ENCODE measurements at places on chromosomes 11 and 22.

DNA sequence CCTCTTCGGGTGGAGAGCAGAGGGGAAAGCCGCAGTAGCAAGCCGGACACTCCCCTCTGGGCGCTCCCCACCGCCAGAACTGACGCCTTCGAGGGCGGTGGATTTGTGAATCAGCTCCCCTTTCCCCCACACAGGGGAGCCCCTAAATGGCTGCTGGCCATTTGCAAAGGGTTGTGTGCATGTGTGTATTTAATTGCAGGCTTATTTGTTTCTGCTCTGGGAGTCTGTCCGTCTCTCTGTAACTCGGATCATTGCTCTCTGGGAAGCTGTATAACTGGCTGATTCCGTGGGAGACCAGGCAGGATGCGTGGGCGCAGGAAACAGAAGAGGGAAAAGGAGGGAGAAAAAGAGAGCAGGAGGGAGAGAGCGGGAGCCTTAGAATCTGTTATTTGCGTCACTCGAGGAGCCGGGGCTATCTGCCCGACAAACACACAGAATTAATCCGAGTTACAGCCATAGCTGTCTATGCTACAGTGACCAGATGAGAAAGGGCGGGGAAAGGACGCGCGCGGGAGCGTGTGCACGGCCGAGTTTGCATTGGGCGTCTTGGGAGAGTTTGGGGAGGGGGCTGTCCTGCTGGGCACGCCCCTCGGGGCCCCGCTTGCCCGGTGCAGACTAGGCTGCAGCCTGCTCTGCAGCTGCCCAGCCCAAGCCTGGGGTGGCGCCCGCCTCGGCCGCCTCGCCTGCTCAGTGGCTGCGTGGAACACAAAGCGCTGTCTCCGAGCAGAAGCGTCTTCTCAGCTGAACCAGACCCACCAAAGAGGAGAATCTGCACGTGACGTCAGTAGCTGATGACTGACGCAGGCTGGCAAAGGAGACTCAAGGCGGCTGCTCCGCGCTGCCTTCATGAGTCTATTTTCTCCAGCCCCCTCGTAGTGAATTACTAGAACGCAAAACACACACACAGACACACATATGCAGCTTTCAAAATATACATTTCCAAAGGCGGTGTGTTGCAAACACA lies 105.3 kb upstream of the HSD17B12 start:
- peak; percentile 88 for DNase-seq

GRCh38 chr11:59857439-59858434 lies 8.6 kb downstream of the TCN1 start:
- no peak for DNase-seq

DNA sequence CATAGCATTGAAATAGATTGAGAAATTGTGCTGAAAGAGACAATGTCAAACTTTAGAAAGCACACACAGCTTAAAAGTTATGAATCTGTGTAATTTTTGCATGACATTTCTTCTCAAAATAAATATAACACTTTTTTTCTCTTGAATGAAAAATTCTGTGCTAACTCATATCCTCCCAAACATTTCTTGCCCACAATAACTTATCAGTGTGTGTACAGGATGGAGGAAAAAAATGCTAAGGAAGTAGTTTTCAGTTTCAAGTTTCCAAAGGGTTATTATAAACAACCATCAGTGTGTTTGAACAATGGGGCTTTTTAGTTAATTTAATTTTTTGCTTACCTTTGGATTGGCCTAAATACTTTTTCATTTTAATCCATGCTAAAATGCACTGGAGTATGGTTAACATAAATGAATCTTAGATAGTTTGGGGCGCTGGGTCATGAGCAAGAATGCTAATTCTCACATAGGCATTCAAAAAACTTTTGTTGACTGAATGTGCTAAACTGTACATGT lies 82.9 kb upstream of the ARHGAP20 start:
- no peak for DNase-seq

- no peak for DNase-seq
These were observed 461.4 kb upstream of the KIRREL3 start for GRCh38 chr11:127462065-127462344.

DNA sequence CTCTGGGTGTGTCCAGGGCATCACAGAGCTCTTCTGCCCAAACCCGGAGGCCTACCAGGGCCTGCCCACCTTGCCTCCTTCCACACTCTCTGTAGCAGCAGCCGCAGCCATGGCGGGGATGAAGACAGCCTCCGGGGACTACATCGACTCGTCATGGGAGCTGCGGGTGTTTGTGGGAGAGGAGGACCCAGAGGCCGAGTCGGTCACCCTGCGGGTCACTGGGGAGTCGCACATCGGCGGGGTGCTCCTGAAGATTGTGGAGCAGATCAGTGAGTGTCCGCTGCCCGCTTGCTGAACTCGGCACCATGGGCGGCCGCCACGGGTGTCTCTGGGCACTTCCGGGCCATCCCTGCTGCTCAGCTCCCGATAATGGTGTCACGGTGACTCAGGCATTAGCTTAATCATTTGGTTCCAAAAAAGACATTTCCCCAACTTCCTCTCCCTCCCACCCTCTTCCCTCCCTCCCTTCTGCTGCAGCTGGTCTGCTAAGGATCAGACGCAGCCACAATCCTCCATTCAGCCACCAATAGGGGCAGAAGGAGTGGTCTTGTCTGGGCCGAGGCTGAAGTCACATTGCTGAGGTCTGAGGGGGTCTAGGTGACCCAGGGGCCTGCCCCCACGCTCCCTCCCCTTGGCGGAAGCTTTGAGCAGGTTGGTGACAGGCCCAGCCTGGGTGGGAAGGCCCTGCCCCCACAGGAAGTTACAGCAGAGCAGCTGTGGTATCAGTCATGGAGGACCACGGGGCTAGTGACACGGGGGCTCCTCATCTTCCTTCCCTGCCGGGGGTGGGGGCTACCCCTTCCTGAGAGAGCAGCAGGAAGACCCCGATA lies 950 bp downstream of the FERMT3 start:
- no peak for DNase-seq

- DNase-seq, result no peak
These were observed 34.5 kb upstream of the TEF start for GRCh38 chr22:41347066-41347859.

DNA sequence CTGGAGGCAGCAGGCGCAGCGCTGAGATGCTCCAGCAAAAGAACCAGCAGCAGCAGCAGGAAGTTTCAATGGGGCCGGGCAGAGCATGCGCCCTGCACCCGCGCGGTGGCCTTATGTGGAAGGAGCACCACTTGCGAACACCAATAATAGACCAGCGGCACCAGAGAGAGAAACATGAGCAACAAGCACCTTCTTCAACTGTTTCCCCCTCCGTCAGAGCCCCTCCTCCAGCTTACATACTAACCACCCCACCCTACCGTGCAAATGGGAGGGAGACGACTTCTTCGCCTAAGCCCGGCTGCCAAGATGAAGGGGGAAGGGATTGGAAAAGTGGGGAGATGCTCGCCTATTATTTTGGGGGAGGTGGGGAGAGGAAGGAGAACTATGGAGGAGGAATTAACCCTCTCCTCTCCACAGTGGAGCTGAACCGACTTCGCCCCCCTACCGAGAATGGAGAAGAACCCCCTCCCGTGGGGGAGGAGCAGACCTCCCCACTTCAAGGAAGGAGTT lies 1.1 kb downstream of the RSF1 start:
- DNase-seq, result peak; percentile 91

- no peak for DNase-seq
These were observed 555.7 kb upstream of the ANO3 start for GRCh38 chr11:25776238-25776637.

GRCh38 chr11:43747130-43747802 lies 66.7 kb downstream of the HSD17B12 start:
- no peak for DNase-seq

DNA sequence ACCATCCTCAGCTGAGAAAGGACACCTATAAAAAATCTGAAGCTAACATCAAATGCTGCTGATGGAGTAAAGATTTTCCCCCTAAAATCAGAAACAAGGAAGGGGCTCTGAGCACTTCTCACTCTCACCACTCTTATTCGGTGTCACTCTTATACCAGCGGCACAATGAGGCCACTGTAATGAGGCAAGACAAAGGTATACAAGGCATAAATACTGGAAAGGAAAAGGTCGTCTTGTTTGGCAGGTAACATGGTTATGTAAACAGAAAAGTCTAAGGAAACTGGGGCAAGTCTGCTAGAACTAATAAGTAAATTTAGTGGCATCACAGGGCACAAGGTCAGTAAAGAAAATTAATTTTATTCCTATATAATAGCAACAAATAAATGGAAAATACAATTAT lies 8.1 kb upstream of the MOB2 start:
- no peak for DNase-seq

DNA sequence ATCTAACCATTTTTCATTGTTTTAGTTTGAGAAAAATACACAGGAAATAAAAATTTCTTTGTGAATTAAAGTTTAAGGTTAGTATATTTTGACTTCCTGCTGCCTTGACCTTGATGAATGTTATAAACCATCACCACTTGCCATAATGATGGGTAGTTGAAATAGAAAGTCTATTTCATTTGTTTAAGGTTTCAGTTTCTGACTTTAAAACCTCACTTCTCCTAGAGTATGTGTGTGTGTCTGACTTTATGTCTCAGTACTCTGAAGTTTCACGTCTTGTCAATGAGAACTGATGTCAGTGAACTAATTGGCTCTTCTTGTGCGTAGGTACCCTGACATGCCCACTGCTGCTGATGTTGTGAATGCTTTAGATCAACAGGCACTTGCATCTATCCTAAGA lies 188.2 kb downstream of the METTL15 start:
- no peak for DNase-seq

DNA sequence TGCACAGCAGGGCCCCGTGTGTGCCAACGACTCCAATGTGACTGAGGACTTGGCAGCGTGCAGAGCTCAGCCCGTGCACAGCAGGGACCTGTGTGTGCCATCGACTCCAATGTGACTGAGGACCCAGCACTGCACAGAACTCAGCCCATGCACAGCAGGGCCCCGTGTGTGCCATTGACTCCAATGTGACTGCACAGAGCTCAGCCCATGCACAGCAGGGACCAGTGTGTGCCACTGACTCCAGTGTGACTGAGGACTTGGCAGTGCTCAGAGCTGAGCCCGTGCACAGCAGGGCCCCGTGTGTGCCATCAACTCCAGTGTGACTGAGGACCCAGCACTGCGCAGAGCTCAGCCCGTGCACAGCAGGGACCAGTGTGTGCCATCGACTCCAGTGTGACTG lies 347.8 kb upstream of the B3GAT1 start:
- DNase-seq, result no peak

DNA sequence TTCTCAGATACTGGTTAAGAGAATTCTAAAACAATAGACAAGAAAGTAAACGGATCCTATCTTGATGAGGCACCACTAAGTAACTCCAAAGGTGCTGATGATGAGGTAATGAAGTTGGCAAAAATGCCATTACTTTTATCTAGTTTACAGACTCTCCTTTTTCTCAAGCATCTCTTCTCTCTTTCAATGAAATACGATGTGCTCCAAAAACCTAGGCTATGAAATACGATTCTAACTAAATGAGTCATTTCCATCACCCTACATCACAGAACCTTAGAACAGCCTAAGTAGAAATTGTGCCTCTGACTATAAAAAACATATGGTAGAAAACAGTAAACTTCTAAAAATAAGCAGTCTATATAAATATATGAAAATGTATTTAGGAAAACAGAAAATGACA lies 58.9 kb upstream of the ARHGAP32 start:
- DNase-seq, result no peak

DNA sequence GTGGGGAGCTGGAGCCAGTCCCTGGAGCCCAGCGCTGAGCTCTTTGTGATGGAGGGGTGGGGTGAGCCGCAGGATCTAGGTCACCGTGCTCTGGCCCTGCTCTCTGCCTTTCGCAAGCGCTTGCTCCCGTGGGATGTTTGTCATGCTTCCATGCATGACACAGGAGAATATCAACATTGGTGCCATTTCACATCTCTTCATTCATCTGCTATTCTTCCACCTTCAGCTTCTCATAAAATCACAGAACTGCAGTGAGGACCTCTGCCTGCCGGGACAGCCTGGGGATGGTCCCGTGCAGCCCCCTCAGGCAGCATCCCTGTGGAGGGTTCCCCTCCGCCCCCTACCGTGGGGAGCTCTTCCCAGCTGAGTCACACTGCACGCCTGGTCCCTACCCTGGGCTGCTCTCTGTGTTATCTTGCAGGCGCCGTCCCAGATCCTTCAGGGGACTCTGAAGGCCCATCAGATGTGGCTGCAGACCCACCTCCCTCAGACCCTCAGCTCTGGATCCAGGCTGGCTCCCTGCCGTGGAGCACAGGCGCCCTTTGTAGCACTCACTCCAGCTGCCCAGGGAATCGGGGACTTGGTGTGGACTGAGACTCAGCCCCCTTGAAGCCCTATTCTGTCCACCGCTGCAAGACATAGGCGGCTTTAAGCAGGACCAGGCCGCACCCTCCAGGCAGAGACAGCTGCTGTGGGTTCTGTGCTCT lies 5.1 kb upstream of the SEPTIN5 start:
- DNase-seq, result peak; percentile 52

- DNase-seq, result no peak
These were observed 1.6 kb upstream of the SWAP70 start for GRCh38 chr11:9662273-9662672.

- DNase-seq, result no peak
These were observed 24.3 kb downstream of the SCN3B start for GRCh38 chr11:123630126-123630608.

GRCh38 chr11:6755303-6755952 lies 16.3 kb downstream of the OR2AG2 start:
- peak; percentile 35 for DNase-seq

GRCh38 chr22:19061471-19062138 lies 60.6 kb downstream of the DGCR2 start:
- DNase-seq, result no peak

- no peak for DNase-seq
These were observed 129.9 kb downstream of the GUCY1A2 start for GRCh38 chr11:106888386-106888785.

DNA sequence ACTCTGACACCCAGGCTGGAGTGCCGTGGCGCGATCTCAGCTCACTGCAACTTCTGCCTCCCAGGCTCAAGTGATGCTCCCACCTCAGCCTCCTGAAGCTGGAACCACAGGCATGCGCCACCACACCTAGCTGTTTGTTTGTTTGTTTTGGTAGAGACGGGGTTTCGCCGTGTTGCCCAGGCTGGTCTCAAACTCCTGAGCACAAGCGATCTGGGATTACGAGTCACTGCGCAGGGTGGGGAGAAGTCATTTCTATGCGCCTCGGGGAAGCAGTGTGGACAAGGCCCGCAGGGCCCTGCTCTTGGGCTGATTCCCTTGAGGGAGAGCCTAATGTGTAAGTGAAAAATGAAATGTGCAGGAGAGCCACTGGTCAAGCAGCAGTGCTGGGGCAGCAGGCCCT lies 19.6 kb upstream of the SEPTIN5 start:
- no peak for DNase-seq

DNA sequence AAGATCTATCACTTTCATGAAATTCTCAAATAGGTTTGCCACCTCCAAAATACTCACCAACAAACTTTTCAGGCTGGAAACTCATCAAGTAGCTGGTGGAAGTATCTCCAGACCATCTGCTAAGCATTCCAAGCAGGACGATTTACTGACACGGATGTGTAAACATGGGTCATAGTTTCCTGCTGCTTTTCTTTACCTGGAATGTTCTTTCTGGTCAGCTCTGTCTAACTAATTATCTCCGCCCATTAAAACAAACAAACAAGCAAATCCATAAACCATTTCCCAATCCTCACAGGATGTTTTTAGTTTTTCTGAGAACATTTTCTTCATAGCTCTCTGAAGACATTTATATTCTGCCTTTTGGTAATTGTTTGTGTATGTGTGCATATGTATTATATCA lies 397.0 kb downstream of the METTL15 start:
- DNase-seq, result no peak

Data from SK-N-DZ (cell line).